ENCODE measurements at places on chromosomes 5 and 9.

- DNase-seq, result no peak
Measured at GRCh38 chr9:105046907-105047741, 119.2 kb upstream of the ABCA1 start.

- DNase-seq, result no peak
Measured at GRCh38 chr9:16057541-16057940, 504.7 kb downstream of the CCDC171 start.

DNA sequence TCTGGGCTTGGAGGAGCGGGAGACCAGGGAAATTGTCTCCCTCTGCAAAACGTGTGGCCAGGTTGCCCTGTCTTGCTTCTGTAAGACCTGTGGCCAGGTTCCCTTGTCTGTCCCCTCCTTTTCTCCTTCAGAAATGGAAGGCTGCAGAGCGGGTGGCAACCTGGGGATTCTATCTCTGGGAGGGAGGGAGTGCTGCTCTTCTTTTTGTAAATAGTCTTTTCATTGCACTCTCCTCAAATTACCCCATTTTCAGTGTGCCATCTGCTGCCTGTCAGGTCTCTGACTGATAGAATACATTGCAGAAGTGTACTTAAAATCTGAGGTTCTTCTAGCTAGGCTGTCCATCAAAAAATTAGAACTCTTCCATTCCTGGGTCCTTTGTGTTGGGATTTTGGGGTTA, 126.0 kb downstream of the GABRB2 start:
- DNase-seq, result no peak

DNA sequence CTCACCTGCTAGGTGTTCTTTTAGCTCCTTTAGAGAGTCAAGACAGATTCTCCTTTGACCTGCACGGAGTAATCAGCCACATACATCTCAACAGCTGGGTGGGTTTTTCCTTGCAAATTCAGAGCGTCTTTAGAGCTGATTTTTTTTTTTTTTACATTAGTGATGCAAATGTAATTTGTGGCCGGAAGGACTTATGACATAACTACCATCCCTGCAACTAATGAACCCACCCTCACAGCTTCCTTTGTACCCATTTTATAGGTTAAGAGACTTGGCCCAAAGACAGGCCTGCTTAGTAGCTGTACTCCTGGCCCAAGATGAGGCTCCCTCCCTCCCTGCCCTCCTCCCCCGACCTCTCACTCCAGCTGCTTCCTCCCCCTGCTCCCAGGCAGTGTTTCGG, 69.9 kb upstream of the NIPAL4 start:
- no peak for DNase-seq

DNA sequence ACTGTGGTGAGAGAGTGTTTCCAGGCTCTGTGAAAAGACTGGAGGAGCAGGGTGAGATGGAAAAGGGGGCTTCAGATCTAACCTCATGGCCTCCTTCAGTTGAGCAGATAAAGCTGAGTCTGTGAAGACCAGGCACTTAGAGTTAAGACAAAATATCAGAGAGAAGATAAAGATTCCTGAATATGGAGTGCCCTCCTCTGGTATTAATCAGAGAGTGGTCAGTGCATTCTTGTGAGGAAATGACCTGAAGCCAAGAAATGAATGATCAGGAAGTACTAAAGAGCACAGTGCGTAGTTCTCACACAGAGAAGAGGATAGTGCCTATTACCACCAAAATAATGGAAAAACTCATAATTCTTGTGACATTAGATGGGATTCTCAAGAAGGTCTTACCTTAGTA, 1417.0 kb upstream of the ACO1 start:
- DNase-seq, result no peak

DNA sequence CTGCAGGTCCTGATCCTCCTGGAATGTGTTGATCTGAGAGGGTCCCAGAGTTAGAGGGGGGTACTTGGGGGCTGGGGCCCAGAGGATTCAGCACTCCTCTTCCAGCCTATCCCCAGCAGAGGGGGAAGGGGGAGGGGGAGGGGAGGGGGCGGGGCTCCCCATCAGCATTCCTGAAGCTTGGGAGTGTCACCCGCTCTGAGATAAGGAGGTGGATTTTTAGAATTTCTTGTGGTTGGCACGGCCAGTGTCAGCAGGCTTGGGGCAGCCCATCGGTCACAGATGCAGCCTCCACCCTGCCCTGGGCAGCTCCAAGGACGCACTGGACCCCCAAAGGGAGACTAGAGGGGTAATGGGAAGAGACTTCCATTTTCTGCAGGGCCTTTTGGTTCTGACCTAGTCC, 5.3 kb downstream of the FGF18 start:
- no peak for DNase-seq

DNA sequence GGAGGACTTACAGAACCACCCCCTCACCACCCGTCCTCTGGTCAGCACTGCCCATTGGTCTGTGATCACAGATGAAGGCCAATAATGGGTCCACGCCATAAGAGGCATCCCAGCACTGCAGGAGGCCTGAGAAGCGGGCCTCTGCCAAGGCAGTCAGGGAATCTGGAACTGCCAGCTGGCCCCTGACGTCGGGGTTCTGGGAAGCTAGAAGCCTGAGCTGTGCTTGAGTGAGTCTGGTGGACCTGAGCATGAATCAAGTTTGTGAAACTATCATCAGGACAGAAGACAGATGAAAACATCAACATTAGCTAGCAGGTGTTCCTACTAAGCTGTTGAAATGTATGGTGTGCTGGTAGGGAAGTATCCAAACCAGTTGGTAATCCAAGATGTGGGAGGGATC, 7.8 kb downstream of the ANGPTL2 start:
- DNase-seq, result no peak

DNA sequence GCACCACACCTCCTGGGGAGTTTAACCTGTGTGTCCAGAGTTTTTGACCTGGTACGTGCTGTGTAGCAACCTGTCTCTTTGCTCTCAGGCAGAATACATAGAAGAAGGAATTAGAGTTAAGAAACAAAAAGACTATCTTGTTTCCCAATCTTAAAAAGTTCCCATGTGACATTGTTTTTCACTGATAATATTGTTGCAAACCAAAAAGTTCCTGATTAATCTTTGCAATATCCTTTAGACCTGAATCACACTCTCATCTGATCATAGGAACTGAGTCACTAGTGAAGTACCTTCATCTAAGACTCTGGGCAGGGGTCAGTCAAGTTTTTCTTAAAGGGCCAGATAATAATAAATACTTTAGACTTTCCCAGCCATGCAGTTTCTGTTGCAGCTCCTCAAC, 35.1 kb downstream of the BASP1 start:
- DNase-seq, result no peak

DNA sequence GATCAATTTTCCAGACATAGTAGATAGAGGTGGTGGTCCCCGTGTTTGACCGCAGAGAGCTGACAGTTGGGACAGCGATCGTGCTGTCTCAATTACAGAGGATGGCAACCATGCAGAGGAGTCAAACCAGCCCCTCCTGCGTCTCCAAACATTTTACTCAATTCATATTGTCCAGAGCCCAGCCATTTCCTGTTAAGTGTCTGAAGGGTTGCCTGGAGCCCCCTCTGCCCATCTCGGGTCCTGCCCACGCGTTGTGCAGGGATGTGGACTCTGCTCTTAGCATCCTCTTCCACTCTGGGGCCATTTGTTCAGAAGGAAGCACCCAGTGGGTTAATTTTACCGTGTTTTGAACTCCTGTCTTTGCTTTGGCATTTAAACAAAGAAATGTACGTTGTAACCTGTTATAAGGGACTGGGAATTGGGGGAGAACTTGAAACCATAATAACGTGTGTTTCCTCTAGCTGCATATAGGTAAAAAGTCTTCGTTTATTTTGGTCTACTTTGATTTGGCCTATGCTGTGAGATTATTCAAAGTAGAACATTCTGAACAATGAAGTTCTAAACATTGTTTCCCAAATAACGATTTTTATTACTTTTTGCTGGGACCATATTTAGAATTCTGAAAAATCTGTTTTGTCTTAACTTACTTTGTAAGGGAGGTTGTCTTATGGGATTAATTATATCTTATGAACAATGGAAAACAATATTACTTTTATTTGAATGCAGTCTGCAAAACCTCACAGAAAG, 876 bp downstream of the EGFLAM start:
- DNase-seq, result no peak

DNA sequence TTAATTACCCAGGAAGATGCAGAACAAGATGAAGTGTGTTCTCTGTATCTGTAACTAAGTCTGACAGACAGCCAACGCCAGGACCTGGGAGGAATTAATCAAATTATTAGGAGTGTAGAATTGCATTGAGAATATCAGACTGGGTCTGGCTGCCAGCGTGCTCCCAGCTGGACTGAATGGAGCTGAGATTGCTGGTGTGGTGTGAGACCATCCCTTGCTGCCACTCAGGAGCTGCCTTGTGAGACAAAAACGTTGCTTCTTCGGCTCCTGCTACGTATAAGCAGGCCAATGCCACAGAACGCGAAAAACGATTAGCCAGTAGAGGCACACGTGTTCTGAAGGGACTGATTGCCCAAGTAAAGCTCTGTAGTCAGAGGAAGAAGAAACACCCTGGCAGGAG, 66.8 kb downstream of the AMBP start:
- no peak for DNase-seq

GRCh38 chr9:96382839-96383164, 709 bp downstream of the SLC35D2 start:
- no peak for DNase-seq

DNA sequence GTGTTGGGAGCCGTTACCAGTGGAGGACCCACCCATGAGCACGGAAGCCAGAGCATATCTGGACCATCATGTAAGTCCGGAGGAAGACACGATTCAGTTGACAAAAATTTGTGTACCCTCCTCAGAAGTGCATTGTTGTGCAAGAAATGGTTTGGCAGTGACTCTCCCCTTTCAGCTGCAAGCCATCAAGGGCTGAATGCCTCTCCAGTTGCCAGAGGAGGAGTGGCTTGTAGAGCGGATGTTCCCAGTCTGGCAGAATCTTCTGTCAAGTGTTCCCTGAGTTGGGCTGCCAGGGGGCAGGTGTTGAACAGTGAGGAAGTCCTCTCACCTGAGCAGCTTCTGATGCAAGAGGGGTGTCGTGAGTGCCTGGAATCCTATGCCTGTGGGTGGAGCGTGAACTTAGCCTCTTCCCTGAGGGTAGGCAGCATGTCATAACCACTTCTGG, 27.6 kb upstream of the CDKN2AIPNL start:
- no peak for DNase-seq

- no peak for DNase-seq
Measured at GRCh38 chr9:130433168-130433946, 11.4 kb upstream of the ASS1 start.

GRCh38 chr9:101625876-101626275, 31.1 kb upstream of the PPP3R2 start:
- no peak for DNase-seq

- DNase-seq, result no peak
Measured at GRCh38 chr5:65102371-65102975, 333.7 kb downstream of the CWC27 start.

DNA sequence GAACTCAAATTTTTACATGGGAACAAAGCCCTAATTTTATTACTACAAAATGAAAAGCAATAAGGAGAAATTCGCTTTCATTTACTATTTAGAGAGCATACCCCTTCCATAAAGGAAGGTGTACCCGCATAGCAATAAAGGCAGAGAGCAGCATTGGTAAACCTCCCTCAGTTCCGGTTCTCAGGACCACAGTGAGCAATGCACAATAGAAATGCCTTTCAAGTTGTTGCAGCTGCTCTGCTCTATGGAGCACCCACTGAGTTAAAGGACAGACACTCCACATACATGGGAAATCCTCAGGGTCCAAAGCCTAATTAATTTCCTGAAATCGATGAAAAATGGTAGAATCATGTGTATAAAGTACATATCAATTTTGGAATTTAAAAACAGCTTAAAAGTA, 89.9 kb upstream of the MPDZ start:
- DNase-seq, result no peak

DNA sequence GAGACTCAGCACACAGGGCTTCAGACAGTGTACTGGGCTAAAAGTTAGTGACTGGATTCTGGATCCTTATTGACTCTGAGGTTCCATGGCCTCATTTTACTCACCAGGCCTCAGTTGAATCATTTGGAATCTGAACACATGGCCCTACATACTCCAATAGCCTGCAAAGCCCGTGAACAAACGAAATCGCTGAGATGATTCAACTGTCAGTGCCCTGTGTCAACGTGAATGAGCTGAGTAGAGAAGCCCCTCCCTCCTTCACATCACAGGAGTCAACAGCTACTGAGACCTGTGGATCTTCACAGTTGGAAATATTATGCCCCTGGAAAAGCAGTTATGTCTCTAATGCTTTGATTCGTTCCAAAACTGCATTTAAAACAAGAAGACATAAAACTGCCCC, 429.3 kb downstream of the GADD45G start:
- DNase-seq, result no peak

DNA sequence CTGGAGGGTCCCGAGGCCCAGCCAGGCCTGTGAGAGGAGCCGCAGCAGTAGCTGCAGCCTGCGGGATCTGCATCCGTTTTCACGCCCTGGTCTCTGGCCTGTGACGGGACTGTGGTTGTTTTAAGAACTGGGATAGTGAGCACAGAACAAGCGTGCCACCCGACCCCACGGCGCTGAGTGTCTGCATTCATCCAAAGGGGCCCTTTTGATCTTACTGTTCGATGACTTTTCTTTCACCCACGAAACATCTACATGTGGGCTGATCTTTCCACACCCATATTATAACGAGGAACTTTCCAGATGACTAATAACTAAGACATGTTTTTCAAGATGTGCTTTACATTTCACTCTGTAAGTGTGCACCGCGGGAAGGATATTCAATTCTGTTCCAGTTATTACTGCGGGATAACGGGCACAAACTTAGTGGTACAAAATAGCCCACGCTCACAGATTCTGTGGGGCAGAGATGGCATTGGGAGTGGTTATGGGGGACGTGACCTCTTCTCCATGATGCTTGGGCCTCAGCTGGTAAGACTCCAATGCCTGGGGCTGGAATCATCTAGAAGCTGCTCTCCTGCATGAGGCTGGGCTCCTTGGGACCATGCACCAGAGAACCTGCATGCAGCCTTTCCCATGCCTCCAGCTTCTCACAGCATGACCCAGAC, 165.0 kb downstream of the SYK start:
- DNase-seq, result no peak

DNA sequence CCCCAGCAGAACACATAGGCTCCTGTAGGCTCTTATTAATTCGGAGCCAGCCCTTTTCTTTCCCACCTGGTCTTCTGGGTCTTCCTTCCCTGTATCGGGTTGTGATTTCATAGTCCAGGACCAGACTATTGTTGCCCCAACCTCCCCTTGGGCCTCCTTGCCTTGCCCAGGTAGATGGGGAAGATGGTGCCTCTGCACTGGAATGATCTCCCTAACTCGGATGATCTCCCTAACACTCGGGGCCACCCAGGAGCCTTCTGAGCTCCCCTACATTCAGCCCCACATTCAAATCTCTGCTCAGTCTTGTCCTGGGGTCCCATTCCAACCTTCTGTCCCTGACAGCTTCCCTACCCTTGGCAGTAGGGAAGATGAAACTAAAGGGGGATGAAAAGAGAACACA, 2.7 kb upstream of the IRF1 start:
- DNase-seq, result no peak

- DNase-seq, result no peak
Measured at GRCh38 chr5:152689250-152689711, 284.2 kb upstream of the NMUR2 start.

GRCh38 chr5:80711938-80712337, 57.2 kb upstream of the DHFR start:
- DNase-seq, result no peak

- no peak for DNase-seq
Measured at GRCh38 chr5:147223948-147224791, 10.7 kb upstream of the STK32A start.

GRCh38 chr5:89967771-89968444, 441.6 kb downstream of the CETN3 start:
- no peak for DNase-seq
